ENCODE measurements at places on chromosomes 12 and 14.

DNA sequence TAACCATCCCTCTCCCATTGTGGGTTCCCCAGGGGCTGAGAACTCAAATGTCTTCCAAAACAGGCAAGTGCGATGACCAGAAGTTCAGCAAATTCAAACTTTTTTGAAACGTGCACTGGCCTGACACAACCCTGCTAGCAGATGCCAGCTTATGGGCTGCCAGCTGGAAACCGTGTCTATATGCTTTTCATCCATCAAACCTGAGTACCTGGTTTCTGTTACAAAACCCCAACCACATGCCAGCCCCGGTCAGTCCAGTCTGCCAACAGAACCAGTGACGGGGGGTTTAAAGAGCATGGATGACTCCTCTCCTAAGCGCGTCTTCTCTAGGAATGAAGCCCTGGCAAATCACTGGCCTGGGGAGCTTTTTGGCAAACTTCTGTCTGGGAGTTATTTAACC is 189.7 kb downstream of the TTC7B start:
- DNase-seq = no peak

DNA sequence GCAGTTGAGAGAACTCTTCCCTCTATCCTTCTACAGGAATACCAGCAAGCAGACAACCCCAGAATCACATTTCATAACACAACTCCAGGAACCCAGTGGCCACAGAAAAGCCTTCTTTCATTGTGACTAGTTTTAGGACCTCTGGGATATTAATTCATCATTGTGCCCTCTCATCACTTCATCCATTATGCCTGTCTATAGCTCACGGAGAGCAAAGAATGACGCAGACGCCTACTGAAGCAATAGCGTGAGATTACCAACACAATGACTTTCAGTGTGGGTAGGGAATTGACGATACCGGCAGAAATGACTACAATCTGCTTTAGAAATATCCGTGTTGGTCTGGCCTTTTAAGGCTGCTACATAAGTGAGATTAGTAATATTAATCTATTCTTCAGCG is 158.1 kb upstream of the FOXG1 start:
- DNase-seq = no peak

GRCh38 chr12:77163074-77164038 is 98.0 kb upstream of the E2F7 start:
- DNase-seq = no peak

GRCh38 chr14:22597265-22597664 is 835 bp upstream of the ABHD4 start:
- DNase-seq = no peak

DNA sequence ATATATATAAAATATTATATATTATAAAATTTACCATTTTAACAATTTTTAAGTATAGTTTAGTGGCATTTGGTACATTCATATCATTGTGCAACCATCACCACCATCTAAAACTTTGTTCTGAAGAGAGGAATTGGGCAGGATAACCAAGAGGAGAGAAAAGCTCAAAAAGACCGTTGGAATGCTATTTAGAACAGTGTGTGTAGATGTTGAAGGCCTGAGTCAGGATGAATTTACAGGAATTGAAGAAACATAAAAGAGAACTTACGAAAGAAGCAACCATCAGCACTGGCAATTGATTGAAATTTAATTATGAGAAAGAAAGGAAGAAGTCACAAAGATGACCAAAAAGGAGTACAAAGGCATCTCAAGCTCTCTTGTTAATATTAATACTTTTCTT is 196.9 kb upstream of the PWP1 start:
- DNase-seq = no peak

GRCh38 chr12:68823696-68824095 is 15.7 kb downstream of the MDM2 start:
- DNase-seq = no peak

- no peak for DNase-seq
These were observed 185.1 kb downstream of the GRIP1 start for GRCh38 chr12:66493819-66494218.

DNA sequence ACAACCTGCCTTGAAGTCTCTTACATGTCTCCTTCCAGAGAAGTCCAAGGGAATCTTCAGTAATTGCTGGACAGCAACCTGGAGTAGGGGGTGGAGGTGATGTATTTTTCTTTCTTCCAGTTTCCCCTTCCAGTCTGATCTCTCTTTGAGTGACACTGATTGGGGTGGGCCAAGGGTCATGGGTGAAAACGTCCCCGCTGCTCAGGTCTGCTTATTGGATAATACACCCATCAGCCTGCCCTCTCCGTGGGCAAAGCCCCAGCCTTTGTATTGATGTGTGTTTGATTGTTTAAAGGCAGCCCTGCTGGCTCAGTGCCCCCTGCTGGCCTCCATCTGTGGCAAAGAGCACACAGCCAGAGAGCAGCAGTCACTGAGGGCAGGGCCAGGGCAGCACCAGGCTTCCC is 35.7 kb upstream of the ATP2A2 start:
- DNase-seq = peak; percentile 44

- no peak for DNase-seq
These were observed 718.8 kb upstream of the TMEM132C start for GRCh38 chr12:127548123-127548553.

GRCh38 chr12:108418164-108418890 is 79.2 kb upstream of the CMKLR1 start:
- no peak for DNase-seq

- DNase-seq = no peak
These were observed 27.3 kb downstream of the KRT76 start for GRCh38 chr12:52749827-52750226.

- no peak for DNase-seq
These were observed 21.1 kb downstream of the CHGA start for GRCh38 chr14:92943855-92944570.

DNA sequence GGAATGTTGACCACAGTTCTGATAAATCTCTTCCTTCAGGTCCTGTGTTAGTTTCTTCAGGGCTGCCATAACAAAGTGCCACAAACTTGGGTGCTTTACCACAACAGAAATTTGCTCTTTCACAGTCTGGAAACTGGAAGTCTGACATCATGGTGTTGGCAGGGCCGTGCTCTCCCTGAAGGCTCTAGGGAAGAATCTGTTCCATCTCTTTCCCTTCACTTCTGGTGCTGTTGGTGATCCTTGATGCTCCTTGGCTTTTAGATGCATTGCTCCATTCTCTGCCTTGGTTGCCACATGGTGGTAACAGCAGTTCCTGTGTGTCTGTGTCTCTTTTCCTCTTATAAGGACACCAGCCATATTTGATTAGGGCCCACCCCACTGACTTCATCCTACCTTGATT is 32.2 kb downstream of the HMGA2 start:
- no peak for DNase-seq

GRCh38 chr14:92613008-92613658 is 99.6 kb downstream of the RIN3 start:
- peak; percentile 55 for DNase-seq

DNA sequence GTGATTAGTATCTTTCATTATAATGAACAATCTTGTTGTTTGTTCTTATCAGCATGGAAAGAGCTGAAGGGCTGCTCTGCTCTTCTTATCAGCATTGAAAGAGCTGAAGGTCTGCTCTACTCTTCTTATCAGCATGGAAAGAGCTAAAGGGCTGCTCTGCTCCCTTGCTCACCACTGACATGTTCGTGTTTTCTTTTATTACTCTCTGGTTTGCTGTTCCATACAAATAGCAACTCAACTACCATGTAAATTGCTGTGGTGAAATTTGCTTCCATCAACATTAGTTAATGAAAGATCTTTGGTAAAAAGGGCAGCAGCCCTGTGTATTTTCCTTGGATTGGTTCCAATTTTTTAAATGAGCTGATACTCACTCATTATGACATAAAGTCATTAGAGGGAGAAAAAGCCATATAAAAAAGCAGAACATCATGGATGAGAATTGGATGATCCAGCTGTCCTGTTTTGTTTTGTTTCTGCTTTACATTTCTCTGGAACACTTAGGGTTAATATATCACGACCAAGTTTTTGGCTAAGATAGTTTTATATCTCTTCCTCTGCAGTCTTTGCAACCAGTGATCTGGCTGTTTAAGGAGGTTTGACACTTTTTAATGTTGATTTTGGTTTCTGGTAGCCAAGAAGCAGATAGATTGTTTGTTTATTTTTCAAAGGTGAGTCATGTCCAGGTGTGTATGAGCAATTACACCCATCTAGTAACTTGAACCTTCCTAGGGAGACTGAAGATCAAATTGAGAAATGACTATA is 356.6 kb downstream of the CEP128 start:
- no peak for DNase-seq

- DNase-seq = no peak
These were observed 36.8 kb downstream of the PPHLN1 start for GRCh38 chr12:42362647-42363260.

- no peak for DNase-seq
These were observed 252.9 kb upstream of the NAV3 start for GRCh38 chr12:77577791-77578190.

DNA sequence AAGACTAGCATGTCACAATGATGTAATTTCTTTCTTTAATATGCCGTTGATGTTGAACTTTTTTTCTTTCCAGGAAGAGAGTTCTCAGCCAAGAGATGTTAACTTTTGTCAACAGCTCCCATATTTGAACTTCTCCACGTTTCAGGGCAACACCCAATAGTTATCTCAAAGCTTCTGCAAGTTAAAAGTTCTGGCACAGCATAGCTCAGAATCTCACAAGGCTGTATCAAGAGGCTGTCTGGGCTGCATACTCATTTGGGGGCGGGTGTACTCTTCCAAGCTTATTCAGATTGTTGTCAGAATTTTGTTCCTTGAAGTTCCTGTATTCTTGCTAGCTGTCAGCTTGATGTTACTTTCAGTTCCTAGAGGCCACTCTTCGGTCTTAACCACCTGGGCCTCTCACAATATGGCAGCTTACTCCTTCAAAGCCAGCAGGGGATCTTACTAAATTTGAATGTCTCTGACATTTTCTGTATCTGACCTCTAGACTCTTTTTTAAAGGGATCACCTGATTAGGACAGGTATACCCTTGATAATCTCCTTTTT is 38.9 kb downstream of the KCNC2 start:
- DNase-seq = no peak

- DNase-seq = no peak
These were observed 356.4 kb upstream of the SEL1L start for GRCh38 chr14:81890020-81890419.

DNA sequence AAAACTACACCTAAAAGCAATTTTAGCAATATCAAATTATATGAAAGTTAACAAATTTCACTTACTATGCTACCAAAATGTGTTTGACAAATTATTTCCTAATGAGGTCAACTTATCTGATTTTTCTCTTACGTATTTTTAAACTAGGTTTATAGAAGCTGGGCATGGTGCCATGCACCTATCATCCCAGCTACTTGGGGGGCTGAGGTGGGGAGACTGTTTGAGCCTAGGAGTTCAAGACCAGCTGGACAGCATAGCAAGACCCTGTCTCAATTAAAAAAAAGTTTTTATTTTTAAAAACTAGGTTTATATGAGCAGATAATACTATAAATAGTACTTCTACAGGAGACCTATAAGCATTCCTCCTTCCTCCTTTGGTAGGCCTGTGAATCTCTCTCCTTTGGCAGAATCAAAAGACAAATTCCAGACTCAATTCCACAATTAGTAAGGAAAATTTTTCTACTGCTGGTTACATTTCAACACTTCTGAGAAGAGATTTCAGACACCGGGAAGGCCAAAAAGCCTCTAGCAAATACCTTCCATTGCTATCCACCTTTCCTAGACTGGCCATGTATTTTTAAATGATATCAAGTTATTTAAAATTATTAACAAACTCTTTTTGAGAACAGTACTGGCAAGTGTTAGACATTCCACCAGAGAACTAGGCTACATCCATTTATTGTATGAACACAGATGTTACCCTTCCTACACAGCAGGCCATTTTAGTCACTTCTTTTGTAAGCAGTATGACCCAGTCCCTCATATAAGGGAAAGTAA is 34.4 kb downstream of the CDK17 start:
- DNase-seq = no peak

DNA sequence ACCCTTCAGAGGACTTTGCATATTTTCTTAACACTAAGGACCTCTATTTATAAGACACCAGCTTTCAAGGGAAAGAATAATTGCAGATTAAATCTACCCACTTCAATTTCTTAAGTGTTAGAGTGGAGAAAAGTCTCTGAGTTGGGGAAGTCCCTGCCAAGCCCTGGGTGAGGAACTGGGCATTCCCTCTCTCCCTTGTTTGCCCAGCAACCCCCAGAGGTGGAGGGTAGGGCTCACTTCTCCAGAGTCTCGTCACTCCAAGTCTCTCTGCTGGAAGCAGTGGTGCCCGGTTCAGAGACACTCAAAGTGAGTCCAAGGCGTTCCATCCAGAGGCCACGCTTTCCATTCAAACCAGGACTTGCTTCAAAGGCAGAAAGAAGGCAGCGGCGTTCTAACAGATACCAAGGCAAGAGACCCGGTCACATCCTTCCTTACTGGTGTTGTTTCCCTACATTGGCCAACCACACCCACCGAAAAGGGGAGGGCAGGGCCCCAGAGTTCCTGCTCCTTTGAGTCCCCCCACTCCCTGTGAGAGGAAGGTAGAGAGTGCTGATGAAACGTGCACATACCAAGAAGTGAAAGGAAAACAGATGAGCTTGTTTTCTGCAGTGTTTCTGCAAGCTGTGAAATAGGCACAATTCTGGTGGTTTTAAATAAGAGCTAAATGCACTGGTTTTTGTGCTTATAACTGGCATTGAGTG is 6.1 kb upstream of the BDKRB2 start:
- no peak for DNase-seq

DNA sequence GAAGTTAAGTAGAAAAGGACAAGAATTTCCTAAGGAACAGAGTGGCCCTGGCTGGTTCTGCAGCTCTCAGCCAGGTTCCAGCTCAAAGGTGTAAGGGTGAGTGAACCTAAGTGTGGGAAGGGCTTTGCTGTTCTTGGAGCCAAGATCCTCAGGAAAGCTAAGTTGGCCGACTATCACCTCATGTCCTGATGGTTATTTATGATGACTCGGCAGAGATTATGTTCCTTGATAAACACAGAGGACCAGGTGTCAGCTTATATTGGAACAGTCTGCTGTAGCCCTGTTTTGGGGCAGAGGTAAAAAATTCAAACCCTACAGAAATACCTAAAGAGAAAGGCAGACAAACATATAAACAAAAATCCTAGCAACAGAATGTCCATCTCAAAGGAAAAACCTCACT is 128.5 kb downstream of the TBX3 start:
- DNase-seq = no peak

GRCh38 chr12:26369588-26369987 is 174.2 kb downstream of the SSPN start:
- DNase-seq = no peak

GRCh38 chr12:122981587-122982476 is 1.4 kb downstream of the ARL6IP4 start:
- DNase-seq = no peak

GRCh38 chr12:108612788-108613282 is 15.0 kb upstream of the TMEM119 start:
- DNase-seq = no peak

GRCh38 chr12:68334132-68334531 is 2.0 kb upstream of the MDM1 start:
- no peak for DNase-seq

DNA sequence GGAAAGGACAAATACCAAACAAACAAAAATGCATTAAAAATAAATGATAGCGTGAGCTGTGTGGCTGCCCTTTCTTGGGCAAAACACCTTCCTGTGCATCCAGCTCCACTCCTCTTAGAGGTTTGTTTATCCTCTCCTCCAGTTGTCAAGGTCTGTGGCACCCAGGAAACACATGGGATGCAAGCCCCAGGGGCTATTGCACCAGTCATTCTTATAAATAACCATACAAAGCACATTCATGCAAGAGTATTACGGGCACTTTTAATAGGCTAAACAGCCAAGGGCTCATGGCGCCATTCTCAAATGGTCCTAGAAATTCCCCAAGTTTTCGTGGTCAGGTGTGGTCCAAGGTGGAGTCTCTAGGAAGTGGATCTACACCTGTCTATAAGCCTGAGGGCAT is 257.0 kb downstream of the DPF3 start:
- DNase-seq = no peak

Data from stimulated activated CD4-positive, alpha-beta T cell treated with anti-CD3 and anti-CD28 coated beads, Interleukin-1b, Interleukin-23, amount 100 ng/mL, for 4 hours (primary cell).